ENCODE measurements at places on chromosomes 6 and 20.

DNA sequence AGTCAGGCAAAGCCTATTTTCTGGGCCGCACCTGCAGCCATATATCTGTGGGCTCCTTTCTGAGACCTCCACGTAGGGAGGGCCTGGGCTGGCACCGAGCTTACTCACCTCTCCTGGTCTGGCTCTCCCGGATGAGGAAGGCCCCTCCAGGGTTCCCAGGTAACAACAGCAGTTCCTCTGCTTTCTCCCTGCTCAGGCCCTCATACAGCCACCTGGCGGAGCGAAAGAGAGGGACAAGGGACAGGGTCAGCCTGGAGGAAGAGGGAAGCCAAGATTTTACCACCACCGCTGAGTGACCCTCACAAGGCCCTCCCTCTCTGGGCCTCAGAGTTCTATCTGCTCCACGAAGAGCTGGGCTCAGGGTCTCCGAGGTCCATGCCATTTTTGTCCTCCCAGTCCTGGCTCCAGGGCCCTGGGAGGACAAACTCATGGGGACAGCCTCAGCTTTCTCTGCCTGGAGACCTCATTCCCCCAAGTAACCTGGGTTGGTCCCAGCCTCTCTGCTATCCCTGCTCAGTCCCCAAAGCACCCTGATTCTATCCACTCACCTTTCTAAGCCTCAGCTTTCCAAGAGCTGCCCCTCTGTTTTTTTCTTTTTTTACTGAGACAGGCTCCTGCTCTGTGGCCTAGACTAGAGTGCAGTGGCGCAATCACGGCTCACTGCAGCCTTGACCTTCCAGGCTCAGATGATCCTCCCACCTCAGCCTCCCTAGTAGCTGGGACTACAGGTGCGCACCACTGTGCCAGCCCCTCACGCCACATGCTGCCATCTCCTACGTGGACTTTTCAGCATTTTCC, 13.3 kb downstream of the SLA2 start:
- DNase-seq, result no peak

DNA sequence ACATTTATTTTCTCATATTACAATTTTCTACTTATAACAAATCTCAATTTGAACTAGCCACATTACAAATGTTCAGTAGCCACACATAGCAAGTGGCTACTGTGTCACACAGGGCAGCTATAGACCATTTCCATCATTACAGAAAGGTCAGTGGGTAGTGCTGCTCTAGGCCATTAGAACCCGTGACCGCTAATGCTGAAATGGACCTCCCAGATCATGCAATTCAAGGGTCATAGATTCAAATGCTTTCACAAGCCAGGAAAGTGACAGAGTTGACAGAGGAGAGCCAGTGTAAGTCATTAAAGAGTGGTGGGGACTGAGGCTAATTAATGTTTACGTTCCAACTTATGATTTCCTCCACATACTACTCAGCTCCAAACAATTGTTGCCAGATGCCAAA, 3.5 kb upstream of the OCSTAMP start:
- DNase-seq, result no peak

GRCh38 chr20:54346276-54346675, 129.1 kb upstream of the DOK5 start:
- DNase-seq, result no peak

GRCh38 chr6:44923444-44923843, 404.7 kb upstream of the RUNX2 start:
- no peak for DNase-seq

DNA sequence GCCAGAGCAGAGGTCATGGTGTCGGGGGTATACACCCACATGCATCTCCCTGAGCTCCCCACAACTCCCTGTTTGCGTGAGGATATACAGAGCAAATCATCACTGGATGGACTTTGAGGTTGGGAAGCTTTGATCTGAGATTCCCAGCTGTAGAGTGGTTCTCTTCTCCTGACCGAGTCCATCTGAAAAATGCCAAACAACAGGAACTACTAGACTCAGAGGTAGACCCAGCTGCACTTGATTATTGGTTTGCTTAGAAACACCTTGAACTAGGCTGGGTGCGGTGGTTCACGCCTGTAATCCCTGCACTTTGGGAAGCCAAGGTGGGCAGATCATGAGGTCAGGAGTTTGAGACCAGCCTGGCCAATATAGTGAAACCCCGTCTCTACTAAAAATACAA, 125.0 kb downstream of the UNC5CL start:
- DNase-seq, result no peak

GRCh38 chr6:143959927-143960326, 48.1 kb downstream of the PLAGL1 start:
- no peak for DNase-seq

DNA sequence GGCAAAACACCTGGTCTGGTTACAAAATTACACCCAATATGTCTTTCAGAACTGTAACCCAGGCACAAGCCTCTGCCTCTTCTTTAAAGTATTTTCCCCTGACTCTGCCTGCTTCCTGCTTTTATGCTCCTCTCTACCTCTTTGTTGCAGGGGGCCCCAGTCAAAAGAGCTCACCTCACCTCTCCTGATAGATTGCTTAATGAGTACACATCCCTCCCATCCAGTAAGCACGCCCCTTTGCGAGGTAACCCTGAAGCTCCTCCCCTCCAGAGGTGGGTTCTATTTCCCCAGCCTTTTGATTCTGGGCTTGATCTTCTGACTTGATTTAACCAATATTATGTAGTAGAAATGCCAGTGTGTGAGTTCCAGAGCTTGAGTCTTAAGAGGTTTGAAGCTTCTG, 56.6 kb upstream of the EYA2 start:
- no peak for DNase-seq

DNA sequence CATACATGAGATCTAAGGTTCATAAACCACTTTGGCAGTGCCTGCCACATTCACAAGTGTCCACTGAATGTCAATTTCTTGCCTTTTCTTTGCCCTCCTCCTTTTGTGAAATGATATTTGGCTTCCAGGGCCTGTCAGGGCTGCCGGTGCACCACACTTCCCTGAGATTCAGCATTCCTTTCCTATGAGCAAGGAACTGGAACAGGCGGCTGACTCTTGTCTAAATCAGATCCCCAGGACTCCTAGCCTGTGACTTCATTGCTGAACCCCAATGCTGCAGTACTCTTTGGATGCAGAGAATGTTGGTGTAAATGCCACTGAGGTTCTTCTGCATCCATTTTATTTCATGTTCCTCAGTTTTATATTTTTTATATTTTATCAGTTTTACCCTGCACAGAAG, 172.2 kb downstream of the ARID1B start:
- no peak for DNase-seq

DNA sequence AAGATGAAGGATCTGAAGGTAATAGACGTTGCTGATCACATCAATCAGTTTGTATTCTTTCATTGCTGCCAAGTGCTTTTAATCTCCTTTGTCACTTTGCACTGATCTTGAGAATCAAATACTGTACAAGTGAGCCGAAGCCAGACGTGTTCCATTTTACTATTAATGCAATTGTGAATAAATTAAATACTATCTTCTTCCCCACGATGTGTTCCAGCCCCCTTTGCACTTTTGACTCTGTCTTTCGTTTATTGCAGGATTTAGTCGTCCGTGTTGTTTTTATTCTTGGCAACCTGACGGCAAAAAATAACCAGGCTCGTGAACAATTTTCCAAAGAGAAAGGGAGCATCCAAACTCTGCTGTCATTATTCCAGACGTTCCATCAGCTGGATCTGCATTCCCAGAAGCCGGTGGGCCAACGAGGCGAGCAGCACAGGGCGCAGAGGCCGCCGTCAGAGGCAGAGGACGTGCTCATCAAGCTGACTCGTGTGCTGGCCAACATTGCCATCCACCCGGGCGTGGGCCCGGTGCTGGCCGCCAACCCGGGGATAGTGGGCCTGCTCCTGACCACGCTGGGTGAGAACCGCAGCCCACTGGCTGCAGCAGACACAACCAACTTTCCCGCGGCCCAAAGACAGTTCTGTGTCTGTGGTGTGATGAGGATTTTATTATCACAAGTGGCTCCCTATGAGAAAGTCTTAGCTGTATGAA, 104.7 kb downstream of the ARMC2 start:
- no peak for DNase-seq
